Activated CD4-positive, alpha-beta T cell treated with anti-CD3 and anti-CD28 coated beads, Interleukin-2, amount 10 ng/mL, durations not matched to agents 24 days and 14 days (primary cell): ENCODE measurements at places on chromosomes 2 and 18.

- no peak for DNase-seq
These were observed 1604.8 kb upstream of the ZEB2 start for GRCh38 chr2:146124741-146125140.

GRCh38 chr2:120949027-120949956 lies 213.6 kb downstream of the GLI2 start:
- DNase-seq: no peak

- no peak for DNase-seq
These were observed 169.2 kb upstream of the GLI2 start for GRCh38 chr2:120566331-120567035.

DNA sequence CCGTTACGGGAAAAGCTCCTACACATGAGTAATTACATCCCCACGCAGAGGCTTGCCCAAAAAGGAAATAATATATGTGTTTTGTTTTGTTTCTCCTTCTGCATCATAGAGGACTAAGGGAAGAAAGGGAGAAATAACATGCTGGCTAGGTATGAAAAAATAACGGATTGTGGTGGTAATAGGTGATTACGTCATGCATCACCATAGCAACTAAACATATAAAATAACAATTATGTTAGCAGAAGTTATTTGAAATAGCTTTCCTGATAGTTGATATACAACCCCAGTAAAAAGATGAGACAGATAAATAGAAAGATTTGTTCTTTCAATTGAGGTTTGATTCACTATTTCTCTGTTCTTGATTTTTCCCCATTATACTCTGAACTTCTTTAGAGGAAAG lies 518.0 kb downstream of the ZNF516 start:
- DNase-seq: no peak

- no peak for DNase-seq
These were observed 58.4 kb upstream of the ACKR3 start for GRCh38 chr2:236511266-236511665.
